ENCODE measurements at places on chromosomes 4 and X.

- peak; percentile 34 for DNase-seq
Measured at GRCh38 chrX:71181558-71181909, 36.9 kb downstream of the NLGN3 start.

- DNase-seq = no peak
Measured at GRCh38 chr4:169337510-169337909, 66.8 kb upstream of the SH3RF1 start.

- no peak for DNase-seq
Measured at GRCh38 chr4:37244583-37245390, at the start of gene NWD2. NWD2 (plus strand) TSS chr4:37244743; CDS start chr4:37245068, 325 bp downstream.

- no peak for DNase-seq
Measured at GRCh38 chr4:38453253-38453881, 210.6 kb upstream of the KLF3 start.

DNA sequence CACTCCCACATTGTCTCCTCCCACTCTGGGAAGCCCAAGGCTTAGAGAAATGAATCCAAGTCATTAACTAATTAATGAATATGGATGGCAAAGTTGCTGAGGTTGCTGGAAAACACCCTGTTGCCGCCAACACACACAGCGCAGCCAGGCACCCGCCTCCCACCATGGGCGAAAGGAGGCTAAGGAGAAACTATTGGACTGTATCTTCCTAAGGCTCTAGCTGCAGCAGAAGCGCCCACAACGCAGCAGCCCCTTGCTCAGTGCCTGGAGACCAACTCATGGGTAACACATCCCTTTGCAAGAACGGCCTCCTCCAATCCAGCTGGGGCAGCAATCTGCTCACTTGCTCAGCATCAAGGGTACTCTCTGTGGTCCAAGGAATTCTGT, 34.2 kb downstream of the TSC22D3 start:
- no peak for DNase-seq

DNA sequence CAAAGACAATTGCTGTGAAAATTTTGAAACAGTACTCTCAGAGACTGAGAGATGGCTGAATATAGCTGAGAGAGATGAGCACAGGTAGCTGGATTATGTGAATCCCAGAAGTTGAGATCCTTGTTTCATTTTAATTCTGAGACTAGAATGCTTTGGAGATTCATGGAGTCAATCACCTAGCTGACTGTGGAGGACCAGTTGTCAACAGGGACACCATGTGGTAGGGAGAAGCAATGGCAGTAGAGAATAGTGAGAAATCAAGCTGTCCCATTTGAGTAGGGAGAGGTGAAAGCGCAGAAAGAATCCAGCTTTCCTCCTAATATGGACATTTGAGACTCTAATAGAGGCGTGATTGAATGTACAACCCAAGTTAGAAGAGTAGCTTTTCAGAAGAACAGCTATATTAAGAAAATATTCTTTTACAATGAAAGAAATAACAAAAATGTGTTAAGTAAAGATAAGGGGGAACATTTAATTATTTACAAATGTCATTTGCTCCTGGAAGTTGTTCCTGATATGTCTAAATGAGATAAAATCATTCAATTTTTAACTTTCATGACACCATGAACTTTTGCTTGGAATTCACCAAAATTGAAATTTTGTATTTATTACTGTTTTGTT, 30.3 kb upstream of the GLRB start:
- DNase-seq = no peak

DNA sequence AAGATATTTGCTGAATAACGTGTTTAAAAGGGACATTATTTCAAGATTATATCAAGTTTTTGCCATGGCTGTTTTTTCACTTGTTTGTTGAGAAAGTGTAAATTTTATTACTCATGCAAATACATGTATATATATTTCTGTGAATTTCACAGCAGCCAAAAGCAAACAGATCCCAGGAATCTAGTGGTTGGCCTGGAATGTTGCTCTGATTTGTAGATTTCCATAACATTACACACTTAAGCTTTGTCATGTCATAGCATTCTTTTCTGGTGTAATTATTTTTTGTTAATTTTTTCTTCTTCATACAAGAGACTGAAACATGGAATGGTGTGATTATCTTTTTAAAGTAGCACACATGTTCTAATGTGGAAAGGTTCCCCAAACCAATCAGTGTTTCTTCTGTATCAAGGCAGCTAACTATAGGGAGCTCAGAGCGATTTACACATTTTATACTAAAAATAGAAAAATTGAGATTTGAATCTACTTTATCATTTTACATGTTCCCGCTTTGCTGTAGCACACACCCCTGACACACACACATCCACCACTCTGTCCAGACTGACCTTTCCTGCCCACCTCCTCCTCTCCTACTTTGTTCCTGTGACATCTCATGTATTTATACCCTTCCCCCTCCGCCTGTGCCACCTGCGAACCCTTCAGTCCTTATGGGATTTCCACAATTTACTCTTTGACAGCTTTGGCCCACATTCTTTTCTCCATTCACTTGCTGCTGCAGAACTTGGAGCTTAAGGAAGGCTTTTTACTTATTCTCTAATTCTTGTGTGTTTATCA, 20.3 kb downstream of the RUFY3 start:
- no peak for DNase-seq

DNA sequence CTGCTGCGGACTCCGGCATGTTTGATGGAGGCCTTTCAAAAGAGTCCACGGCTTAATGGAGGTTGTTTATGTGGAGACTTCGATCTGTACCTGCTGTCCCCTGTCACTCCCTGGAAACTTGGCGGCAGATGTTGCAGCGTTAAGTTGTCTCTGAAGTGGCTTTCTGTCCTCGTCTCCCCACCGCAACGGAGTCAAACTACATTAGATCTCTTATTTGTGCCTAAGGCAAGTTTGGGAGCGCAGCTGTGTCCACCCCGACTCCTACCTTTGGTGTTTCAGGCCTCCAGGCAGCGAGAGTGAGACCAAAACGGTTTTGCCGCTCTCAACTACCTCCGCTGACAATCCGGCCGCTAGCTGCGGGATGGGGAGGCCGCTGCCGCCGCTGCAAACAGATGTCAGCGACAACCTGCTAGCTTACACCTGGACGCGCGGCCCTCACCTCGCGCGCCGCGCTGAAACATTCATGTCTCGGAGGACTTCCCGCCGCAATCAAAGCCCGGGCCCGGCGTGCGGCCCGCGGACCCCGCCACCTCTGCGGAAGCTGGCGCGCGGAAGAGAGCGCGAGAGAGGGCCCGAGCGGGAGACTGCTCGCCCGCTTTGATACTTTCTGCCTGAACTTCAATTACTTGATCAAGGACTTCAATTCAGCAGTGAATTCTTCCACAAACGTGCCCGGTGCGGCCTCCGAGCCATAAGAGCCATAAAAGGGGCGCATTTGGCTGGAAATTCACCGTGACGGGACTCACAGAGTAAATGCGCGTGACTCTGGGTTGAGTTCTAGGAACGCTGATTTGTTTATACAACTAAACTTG, 108.4 kb downstream of the ANTXR2 start:
- DNase-seq = no peak

DNA sequence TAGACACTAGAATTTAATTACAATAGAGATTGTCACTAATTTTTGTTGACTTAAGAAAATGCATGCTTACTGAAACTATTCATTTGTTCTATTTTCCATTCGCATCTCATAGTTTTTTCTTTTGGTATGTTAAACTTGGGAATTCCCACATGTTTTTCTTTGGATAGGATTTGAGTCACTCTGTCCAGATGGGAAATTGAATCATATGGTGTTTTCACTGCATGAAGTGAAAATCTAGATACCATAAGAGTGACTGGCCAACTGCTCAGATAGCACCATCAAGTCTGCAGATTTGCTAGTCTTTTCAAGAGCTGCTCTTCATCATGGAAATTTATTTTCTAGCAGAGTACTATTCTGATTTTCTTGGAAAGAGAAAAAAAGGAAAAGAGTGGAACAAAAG, 172.6 kb downstream of the FAM47B start:
- DNase-seq = no peak

- no peak for DNase-seq
Measured at GRCh38 chrX:79159800-79160199, 15.3 kb downstream of the GPR174 start.

- peak; percentile 23 for DNase-seq
Measured at GRCh38 chr4:163332526-163333406, at the start of gene NPY1R. NPY1R (minus strand) TSS chr4:163332596; CDS start chr4:163326554, 6,042 bp downstream.

- no peak for DNase-seq
Measured at GRCh38 chr4:113122066-113122465, 72.6 kb downstream of the ANK2 start.

DNA sequence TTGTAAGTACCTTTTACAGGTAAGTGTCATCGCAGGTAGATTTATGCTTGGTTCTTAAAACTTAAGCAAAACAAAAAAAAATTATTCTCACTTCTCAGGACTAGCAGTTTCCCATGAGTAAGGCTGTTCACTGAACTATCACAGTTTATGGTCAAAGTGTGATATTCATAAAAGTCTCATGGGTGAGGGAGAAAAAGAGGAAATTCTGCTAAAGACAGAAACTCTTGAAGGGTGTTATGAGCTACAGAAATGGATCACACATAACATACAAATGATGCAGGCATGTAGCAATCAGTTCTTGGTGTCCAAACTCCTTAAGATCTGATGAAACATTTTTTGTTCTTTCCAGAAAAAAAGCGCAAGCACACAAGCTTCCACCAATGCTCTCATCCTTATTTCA, 8.5 kb downstream of the RAB9A start:
- DNase-seq = no peak

DNA sequence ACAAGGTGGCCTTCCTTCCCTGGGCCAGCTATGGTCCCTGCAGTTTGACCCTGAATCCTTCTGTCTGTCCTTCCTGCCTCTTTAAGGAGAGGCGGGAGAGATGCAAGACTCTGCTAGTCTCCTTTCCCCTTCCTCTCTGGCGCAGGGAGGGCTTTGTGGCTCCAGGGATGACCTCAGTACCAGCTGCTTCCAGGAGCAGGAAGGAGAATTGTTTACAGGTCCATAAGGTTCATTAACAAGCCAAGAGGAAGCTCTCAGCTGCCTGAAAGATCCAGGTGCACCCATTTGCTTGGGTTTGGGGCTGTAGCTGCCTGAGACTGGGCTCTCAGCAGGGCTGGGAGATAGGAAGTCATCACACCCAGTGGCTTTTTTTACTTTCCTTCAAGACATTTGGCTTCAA, 4.0 kb upstream of the FATE1 start:
- DNase-seq = no peak

DNA sequence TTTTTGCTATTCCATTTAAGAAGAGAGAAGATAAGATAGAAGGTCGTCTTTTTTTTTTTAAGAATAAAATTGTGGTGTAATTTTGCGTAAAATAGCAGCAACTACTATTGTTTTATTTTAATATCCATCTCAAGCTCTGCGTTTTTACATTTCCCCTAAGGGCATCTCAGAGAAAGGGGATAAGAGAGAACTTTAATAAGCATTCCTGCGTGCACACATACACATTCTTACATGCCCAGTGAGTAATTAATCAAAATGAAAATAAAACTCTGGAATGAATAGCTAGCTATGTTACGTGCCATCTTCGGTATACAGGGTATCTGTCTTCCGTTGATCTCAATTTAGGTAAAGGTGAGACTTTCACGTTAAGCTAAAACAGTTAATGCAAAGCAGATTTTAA, 200.3 kb upstream of the TENM3 start:
- no peak for DNase-seq

- no peak for DNase-seq
Measured at GRCh38 chrX:130829526-130830515, 73.2 kb downstream of the ENOX2 start.

DNA sequence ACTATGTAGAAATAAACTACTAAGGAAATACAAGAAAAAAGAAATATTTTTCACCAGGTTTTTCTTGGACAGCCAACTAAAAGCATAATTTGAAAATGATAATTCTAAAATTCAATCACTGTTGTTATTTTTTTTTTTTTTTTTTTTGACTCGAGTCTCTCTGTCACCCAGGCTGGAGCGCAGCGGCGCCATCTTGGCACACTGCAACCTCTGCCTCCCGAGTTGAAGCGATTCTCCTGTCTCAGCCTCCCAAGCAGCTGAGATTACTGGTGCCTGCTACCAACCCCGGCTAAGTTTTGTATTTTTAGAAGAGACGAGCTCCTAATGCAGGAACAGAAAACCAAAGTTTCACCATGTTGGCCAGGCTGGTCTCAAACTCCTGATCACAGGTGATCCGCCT, 122.3 kb upstream of the UGT8 start:
- DNase-seq = no peak

- DNase-seq = no peak
Measured at GRCh38 chr4:71785959-71786358, 2.1 kb upstream of the GC start.

DNA sequence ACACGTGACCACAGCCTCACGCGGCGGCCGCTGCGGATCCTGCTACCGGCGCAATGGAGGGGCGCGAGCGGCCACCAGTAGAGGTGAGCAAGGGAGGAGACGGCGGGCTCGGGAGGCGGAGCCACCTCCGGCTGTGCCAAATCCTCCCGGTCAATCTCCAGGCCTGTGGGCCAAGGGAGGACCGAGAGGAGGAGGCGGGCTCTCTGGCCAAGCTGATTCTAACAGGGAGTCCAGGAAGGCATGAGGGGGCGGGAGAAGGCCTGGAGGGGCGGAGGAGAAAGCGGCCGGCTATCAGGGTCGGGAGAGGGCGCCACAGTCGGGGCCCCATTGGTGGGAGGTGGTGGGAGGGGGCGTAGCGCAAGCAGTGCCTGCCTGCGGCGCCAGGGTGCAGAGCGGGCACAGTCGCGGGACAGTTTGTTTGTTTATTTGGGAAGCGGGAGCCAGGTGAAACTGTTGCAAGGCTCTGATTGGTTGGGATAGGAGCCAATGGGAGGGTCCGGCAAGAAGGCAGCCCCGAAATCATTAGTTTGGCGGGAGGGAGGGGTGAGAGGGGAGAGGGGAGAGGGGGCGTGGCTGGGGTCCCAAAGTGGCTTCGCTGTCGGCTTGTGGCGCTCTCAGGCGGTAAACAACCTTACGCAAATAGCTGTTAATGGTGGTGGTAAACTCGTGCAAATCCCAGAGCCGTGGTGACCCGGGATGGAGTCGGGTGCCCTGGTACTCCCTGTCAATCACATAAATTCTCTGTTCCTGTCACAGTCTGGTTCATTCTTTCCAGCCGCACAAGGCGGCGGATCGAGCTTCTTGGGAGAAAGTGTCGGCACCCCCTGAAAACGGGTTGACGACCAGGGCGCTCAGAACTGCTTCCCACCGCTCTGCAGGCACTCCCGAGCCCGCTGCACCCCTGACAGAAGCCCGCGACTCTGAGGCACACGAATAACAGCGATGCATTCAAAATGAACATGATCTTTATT, at the start of gene IRS4:
Gene IRS4 (minus strand): TSS at position 55 of the 971 bp plus-strand sequence.
- DNase-seq = no peak

DNA sequence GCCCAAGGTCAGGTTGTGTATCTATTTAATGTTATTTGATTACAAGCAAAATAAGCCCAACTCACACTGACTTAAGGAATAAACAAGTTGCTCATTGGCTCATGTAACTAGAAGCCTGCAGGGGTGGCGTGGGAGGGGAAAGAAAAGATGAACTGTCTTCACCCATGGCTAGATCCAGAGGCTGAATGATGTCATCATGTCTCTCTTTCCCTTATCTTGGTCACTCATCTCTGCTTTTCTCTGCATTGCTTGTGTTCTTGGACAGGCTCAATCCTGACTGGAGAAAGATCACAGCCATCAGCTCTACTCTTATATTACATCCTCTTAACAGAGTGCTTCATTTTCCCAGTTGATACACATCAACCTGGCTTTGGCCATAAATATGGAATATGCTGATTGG, 290.0 kb upstream of the DIAPH2 start:
- no peak for DNase-seq

GRCh38 chrX:27680726-27681125, 90.6 kb downstream of the DCAF8L2 start:
- DNase-seq = no peak

GRCh38 chr4:26001413-26001812, 87.4 kb downstream of the SMIM20 start:
- no peak for DNase-seq

Data from stimulated activated CD4-positive, alpha-beta T cell treated with anti-CD3 and anti-CD28 coated beads, Interleukin-12 subunit alpha, Interleukin-12 subunit beta, amount 100 ng/mL, for 4 hours (primary cell).